Effector CD4-positive, alpha-beta T cell (primary cell): ENCODE measurements at places on chromosomes 16 and 17.

- DNase-seq, result no peak
Observed at GRCh38 chr16:75559564-75560372, 3.7 kb upstream of the TMEM231 start.

DNA sequence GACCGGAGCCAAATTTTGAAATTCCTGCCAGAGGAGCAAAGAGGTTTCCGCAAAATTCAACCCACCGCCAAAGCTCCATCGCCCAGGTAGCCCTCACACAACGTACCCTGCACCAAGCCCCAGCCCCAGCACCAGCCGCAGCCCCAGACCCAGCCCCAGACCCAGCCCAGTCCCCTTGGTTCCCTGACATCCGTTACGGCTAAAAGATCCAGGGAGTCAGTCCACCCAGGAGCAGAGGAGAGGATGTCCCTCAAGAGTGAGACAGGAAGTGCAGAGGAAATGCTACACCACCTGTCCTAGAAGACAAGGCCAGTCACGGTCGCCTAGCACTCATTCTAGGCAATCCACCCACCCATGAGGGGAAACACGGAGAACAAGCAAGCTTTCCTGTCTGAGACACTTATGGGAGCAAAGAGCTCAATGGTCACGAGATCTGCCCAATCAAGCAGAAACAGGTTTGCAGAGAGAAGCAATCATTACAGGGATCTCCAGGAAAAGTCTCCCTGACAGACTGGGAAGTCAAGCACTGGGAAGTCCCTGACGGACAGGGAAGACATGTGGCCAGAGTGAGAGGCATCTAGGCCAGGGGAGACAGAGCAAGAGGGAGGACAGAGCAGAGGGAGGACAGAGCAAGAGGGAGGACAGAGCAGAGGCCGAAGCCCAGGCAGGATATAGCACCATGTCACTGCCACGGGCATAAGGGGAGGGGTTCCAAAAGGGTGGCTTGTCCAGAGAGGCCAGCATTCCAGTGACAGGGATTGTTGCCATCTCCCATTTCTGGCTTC is 15.0 kb upstream of the KCNJ18 start:
- no peak for DNase-seq

- DNase-seq, result no peak
Observed at GRCh38 chr17:71232801-71233559, 887.8 kb upstream of the SOX9 start.

GRCh38 chr17:60508384-60508980 is 17.6 kb downstream of the APPBP2 start:
- DNase-seq, result no peak
